ENCODE measurements at places on chromosomes 2 and 18. TPM values are rescaled to one million over a fixed set of nuclear protein-coding genes. Genes with fewer than 3 reads are reported as not detected.

POLR1A gene
- total RNA-seq, result 10.9 TPM

SERPINB3 gene
- total RNA-seq, result not detected

DNA sequence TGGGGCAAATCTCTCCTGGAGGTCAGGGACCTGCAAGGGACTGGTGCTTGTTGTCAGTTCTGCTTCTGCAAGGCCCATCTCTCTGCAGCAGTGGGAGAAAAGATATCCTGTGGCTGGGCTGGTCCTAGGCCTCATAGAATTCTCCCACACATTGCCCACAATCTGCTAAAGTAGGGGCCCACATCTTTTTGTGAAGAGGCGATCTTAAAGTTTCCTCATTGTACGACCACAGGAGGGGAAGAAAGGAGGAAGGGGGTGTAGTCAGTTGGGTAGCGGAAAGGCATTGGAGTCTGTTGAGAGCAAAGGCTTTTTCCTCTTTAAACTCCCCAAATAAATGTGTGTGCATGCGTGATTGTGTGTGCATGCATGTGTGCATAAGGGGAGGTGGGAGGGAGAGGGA, 145.3 kb downstream of the SLC4A3 start:
- DNase-seq, result no peak

PROKR1 gene
- not detected for total RNA-seq

GRCh38 chr2:162368494-162368893, 24.6 kb downstream of the GCA start:
- no peak for DNase-seq

INPP5D gene
- total RNA-seq, result 37.9 TPM

HRH4 gene
- total RNA-seq, result not detected

- no peak for DNase-seq
These were observed 10.9 kb downstream of the CIAO1 start for GRCh38 chr2:96276787-96277499.

GRCh38 chr2:118535171-118535817, 312.2 kb downstream of the EN1 start:
- no peak for DNase-seq

- no peak for DNase-seq
These were observed 51.7 kb downstream of the ARMC9 start for GRCh38 chr2:231250146-231250545.

GRCh38 chr2:5392658-5393057, 299.5 kb upstream of the SOX11 start:
- DNase-seq, result no peak

CFAP221 gene
- 2.9 TPM for total RNA-seq

Measured in uterus (tissue), 4 donors.